ENCODE measurements at places on chromosomes 2 and 18. TPM values are rescaled to one million over a fixed set of nuclear protein-coding genes. Genes with fewer than 3 reads are reported as not detected.

Gene MYO5B
- not detected for total RNA-seq

Gene SEH1L
- total RNA-seq = 47.3 TPM

Gene LIMS4
- 1.6 TPM for total RNA-seq

Gene MC4R
- total RNA-seq = not detected

Gene DLGAP1
- total RNA-seq = 0.05 TPM

Gene MEP1B
- total RNA-seq = not detected

Gene CRYBA2
- total RNA-seq = not detected

Gene CTAGE1
- total RNA-seq = not detected

Gene UGT1A10
- total RNA-seq = not detected

Gene TTN
- total RNA-seq = 11.0 TPM

Gene CHRNA1
- not detected for total RNA-seq

Gene TRIM43
- not detected for total RNA-seq
